ENCODE measurements at places on chromosomes 16 and 17. TPM values are rescaled to one million over a fixed set of nuclear protein-coding genes. Genes with fewer than 3 reads are reported as not detected.

DNA sequence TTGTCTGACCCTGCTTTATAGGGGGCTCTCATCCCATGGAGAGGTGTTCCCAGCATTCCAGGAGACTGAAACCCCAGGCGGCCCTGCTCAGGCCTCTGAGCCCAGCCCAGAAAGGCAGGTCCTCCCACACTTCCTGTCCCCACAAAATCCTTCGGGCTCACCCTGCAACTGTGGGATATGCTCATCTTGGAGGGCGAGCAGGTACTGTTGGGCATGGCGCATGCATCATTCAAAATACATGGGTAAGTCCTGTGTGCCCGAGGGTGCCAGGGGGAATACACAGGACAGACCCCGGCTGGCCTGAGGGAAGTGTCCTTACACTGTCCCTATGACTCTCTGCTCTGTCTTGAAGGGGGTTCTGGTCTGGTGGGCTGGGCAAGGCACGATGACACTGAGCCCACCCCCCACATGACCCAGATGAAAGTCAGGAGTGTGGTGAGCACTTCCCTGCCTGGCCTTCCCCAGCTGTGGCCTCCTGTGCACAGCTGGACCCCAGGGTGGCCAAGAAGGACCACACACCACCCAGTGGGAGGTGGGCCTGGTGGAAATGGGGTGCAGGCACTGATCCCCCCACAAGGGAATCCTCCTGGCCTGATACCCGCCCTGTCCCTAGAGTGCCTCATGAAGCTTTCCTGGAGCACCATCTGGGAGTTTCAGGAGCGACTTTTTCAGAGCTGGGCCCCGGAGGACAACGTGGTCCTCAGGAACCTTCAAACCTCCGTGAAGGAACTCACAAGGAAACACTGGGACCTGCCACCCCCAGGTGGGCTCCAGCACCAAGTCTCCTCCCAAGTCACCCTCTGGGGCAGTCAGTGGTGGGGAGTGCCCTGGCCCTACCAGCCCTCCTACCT, 46.7 kb downstream of the USP22 start:
- DNase-seq = no peak

DNA sequence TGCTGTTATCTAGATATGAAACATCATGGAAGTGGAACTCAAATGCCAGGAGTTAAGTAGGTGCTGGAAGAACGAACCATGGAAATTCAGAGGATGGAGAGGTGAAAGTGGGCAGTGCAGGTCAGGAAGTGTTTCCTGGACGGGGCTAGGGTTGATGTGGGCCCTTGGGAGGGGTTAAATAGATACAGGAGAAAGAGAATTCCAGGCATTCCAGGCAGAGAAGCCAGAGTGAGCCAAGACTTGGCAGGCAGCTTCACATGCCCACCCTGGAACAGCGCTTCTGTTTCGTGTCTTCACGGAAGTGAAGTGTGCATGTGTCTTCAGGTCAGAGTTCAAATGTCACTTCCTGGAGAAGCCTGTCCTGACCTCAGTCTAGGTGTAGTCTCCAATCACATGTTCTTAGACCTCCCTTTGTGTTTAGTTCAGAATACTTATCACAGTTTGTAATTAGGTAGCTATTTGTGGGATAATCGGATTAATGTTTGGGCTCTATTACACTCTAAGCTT, 41.3 kb downstream of the GP2 start:
- DNase-seq = no peak

DNA sequence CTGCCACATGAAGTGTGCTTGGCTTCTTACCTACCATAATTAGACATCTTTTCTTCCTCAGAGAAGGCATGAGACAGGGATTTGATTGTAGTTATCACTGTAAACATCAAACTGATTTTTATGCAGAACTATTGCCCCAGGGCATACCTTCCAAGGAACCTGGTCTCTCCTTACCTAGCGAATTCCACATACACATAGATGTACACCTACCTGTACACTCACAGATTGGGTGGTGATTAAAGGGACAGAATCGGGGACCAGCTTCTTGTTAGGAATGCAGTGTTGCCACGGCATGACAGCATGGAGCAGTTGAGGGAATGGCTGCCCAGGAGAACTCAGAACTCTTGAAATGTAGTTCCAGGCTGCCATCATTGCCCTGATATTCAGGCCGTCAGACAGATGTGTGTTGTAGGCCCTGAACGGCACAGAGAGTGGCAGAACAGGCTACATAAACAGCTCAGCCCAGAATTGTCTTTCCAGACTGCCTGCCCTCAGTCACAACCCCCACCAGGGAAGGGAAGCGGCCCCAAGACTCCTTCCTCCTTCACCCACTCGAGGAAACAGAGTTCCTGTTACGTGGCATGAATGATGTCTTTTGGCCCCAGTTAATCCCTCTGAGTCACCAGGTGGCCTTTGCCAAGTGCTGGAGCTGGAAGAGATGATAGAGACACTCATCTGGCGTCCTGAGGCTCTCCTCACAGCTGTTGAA, 17.8 kb upstream of the NAGLU start:
- peak; percentile 80 for DNase-seq

- no peak for DNase-seq
Observed at GRCh38 chr17:13476720-13477119, 125.0 kb downstream of the HS3ST3A1 start.

The TPSD1 gene
- 3.1 TPM for total RNA-seq

The KCNJ12 gene
- 0.81 TPM for total RNA-seq

GRCh38 chr16:72876221-72876620, 171.7 kb downstream of the ZFHX3 start:
- DNase-seq = no peak

- no peak for DNase-seq
Observed at GRCh38 chr17:9294661-9295210, 273.4 kb downstream of the NTN1 start.

GRCh38 chr17:4357030-4357628, 9.3 kb downstream of the UBE2G1 start:
- no peak for DNase-seq

DNA sequence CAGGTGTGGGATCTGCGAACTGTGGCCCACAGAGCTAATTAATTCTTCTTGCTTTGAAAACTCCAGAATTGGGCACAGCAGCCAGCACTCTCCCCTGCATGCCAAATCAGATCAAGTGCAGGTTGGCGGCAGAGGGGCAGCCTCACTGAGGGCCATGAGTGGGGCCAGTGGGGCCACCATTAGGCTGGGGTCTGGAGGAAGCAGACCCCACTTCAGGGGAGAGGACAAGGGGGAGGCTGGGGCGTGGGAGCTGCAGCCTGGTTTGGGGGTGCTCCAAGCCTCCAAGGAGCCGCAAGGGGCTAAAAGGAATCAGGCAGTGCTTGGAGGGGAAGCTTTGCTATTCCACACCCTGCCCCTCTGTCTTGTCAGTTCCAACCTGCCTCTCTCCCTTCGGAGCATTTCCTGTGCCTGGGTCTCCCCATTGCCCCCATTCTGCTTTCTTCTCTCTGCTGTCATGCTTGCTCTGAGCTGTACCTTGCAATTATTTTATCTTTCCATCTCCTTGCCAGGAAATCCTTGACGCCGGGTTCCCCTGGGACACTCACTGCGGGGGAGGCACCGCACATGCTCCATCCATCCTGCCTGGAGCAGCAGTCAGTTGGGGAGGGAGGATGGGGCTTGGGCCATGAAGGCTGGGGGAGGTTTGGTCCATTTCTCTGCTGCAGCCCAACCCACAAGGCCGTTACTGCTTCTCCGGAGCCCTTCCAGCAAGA, 3.3 kb upstream of the ABCC3 start:
- DNase-seq = no peak

- no peak for DNase-seq
Observed at GRCh38 chr16:3509470-3509928, 8.7 kb downstream of the CLUAP1 start.

The PRR35 gene
- not detected for total RNA-seq

The KRT25 gene
- total RNA-seq = not detected

- no peak for DNase-seq
Observed at GRCh38 chr16:50676684-50677225, 4.4 kb downstream of the SNX20 start.

GRCh38 chr17:48373130-48373830, 56.7 kb downstream of the SKAP1 start:
- DNase-seq = no peak

Data from thoracic aorta (tissue), 2 donors.